ENCODE measurements at places on chromosomes 3 and 15. TPM values are rescaled to one million over a fixed set of nuclear protein-coding genes. Genes with fewer than 3 reads are reported as not detected.

DNA sequence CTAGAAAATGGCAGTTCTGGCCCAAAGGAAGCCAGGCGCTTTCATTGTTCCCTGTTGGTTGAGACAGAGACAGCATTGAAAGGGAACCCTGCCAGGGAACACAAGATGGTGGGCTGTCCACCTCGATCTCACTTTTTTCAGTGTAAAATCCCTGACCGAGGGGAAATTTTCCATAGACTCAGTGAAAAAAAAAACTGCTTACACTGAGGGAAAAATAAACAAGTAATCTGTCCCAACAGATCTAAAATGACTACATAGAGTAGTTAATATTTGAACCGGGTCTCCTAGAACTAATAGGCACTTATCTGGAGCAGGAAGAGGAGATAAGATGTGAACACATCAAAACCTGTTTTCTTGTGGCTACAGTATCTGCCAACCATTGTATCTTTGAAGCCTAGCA, 763.4 kb upstream of the GOLIM4 start:
- no peak overlapping the region for H3K27ac ChIP-seq
- DNase-seq = no peak
- H3K36me3 ChIP-seq = no peaks in the 10 kb centered on the region

GRCh38 chr3:39192490-39193092, at the start of gene XIRP1:
Gene XIRP1 (minus strand): TSS chr3:39192595. CDS start chr3:39189445, 3,150 bp downstream.
- H3K27ac ChIP-seq = no peak within 1 kb of the TSS
- no peaks in the 10 kb centered on the region for H3K4me1 ChIP-seq
- H3K27me3 ChIP-seq = no peaks in the 10 kb centered on the region
- H3K36me3 ChIP-seq = no peaks in the 10 kb centered on the region

- no peak for DNase-seq
- H3K4me1 ChIP-seq = no peaks in the 10 kb centered on the region
Observed at GRCh38 chr15:83526319-83526718, 79.2 kb downstream of the SH3GL3 start.

Gene SEMA3F
- total RNA-seq = 33.1 TPM

- peak overlapping the region; percentile 99 for H3K27ac ChIP-seq
- H3K4me3 ChIP-seq = peak overlapping the region; percentile 66
- DNase-seq = peak; percentile 90
- no peaks in the 10 kb centered on the region for H3K36me3 ChIP-seq
- no peaks in the 10 kb centered on the region for H3K27me3 ChIP-seq
Observed at GRCh38 chr3:48472923-48473616, 26.5 kb downstream of the ATRIP start.

Gene SLC2A2
- total RNA-seq = not detected

DNA sequence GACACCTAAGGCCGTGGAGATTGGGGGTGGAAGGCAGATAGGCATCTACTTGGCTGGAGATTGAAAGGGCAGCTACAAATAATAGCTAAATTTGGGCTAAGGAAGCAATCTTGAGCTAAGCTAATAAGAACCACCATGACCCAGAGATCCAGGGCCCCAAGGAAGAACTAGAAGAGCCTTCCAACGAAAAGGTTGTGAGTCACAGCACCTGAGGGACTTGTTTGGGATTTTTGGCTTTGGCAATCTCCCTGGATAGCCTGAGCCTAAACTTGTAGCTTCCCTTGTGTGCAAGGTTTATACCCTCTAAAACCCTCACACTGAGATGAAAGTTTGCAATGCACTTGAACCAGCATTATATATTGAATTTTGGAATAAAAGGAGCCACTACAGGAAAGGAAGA, 364.0 kb upstream of the IL12A start:
- H3K4me1 ChIP-seq = no peaks in the 10 kb centered on the region
- no peak for DNase-seq
- no peaks in the 10 kb centered on the region for H3K36me3 ChIP-seq
- no peak overlapping the region for H3K27ac ChIP-seq
- no peak overlapping the region for H3K4me3 ChIP-seq
- no peaks in the 10 kb centered on the region for H3K27me3 ChIP-seq

Gene SLC9C1
- not detected for total RNA-seq

Gene SEMA3B
- 72.1 TPM for total RNA-seq

GRCh38 chr3:40310705-40311104, 1.2 kb downstream of the EIF1B start:
- peak overlapping the region; percentile 93 for H3K27ac ChIP-seq
- H3K36me3 ChIP-seq = no peaks in the 10 kb centered on the region
- DNase-seq = no peak
- H3K4me3 ChIP-seq = peak overlapping the region; percentile 69
- no peaks in the 10 kb centered on the region for H3K4me1 ChIP-seq

DNA sequence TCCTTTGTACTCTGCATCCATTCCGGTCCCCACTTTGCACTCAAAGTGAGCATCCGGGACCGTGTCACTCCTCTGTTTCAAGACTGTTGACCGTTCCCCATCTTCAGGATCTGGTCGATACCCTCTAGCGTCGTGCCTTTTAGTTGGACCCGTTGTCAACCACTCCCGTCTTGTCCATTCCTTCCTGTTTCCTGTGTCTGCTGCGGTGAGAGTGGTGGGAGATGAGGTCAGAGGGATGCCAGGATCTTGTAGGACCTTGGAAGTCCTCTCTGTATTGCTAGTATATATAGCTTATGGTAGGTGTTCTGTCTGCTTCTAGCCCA, 624 bp downstream of the BRK1 start:
- H3K4me1 ChIP-seq = peaks cover 11% of the 10 kb centered on the region
- no peaks in the 10 kb centered on the region for H3K27me3 ChIP-seq
- no peaks in the 10 kb centered on the region for H3K36me3 ChIP-seq

DNA sequence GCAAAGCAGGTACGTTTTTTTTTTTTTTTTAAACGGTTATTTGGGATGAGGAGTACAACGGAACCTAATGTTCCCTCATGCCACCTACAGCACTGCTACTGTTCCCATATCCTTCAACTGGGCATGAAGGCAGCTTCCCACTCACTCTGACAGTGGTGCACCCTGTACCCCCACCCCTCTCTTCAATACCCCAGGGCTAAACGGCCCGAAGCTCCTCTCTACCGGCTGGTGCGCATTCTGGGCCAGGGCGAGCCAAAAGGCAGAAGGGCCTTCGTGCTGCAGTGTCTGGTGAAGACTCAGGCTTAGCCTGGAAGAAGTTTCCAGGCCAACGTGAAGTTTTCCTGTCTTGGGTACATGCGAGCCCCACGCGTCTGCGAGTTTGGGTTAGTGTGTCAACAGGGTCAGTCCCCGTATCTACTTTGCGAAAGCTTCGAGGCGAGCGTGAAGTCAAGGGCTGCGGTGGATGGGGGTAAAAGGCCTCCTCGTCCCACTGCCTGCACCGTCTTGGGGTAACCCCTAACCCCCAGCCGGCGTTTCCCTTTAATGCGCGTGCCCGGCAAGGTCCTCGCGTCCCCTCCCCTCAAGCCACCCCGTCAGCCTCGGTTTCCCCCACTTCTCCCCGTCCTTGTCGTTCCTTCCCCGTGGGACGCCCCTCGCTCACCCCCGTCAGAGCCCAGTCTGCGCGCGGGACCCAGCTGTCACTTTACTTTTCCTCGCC, 765 bp upstream of the UBE2E2 start:
- no peaks in the 10 kb centered on the region for H3K27me3 ChIP-seq
- no peaks in the 10 kb centered on the region for H3K4me1 ChIP-seq
- H3K27ac ChIP-seq = peak overlapping the region; percentile 92
- DNase-seq = no peak
- H3K36me3 ChIP-seq = no peaks in the 10 kb centered on the region

DNA sequence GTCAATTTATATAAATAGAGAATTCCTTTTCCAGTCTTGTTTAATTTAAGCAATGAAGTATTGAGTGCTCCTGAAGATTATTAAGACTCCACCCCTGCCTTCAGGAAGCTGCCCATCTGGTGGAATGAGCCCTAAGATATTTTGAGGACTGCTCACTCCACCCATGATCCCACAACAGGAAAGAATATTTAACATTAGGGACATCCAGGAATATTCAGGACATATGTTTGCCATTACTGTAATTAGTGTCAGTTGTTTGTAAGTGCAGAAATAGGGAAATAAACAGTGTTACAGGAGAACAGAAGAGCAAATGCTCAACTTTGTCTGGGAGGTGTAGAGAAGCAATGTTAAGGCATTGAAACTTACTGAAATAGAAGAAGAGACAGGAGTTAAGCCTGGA, 375.0 kb downstream of the ROBO2 start:
- H3K4me3 ChIP-seq = no peak overlapping the region
- no peak overlapping the region for H3K27ac ChIP-seq
- no peaks in the 10 kb centered on the region for H3K4me1 ChIP-seq
- no peaks in the 10 kb centered on the region for H3K27me3 ChIP-seq

Gene RBP2
- total RNA-seq = not detected

Gene KBTBD12
- 2.8 TPM for total RNA-seq

DNA sequence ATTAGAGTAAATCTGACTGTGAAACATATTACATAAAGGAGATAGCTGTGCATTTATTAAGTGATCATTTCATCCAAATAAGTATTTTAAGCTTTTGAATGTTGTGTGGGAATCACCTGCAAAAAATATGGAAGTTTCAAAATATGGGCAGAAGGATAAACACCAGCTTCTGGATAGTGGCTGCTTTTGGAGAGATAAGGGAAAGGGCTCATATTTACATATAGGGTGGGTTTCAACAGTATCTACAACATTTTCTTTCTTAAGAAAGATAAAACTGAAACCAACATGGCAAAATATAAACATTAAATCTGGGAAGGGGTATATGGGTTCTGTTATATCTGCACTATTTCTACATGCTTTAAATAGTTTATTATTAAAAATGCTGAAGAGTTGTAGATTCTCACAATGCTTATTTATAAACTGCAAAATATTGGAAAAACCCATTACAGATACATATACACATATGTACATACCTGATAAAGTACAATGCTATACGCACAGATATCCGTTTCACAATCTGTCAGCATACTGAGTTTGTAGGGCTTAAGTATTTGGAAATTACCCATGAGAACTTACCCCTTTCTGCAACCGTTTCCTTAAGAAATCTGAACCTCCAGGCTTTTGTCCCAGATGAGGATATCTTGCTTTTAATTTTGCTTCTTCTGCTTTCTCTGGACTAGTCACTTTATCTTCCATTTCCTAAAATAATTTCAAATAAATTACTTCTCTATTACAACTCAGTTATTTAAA, 12.1 kb downstream of the ARPP19 start:
- no peaks in the 10 kb centered on the region for H3K4me1 ChIP-seq
- H3K4me3 ChIP-seq = no peak overlapping the region
- H3K27ac ChIP-seq = peak overlapping the region; percentile 38
- DNase-seq = no peak
- H3K27me3 ChIP-seq = no peaks in the 10 kb centered on the region
- H3K36me3 ChIP-seq = no peaks in the 10 kb centered on the region

Gene VGLL3
- total RNA-seq = 37.5 TPM

Measured in uterus (tissue), 4 donors.